CD4-positive, alpha-beta T cell treated with Interleukin-1 beta for 1 hour (primary cell): ENCODE measurements at places on chromosomes 6 and 20.

- no peak for DNase-seq
Observed at GRCh38 chr6:3061501-3061941, 6.8 kb upstream of the RIPK1 start.

GRCh38 chr6:85368631-85369030, 81.3 kb upstream of the NT5E start:
- no peak for DNase-seq

DNA sequence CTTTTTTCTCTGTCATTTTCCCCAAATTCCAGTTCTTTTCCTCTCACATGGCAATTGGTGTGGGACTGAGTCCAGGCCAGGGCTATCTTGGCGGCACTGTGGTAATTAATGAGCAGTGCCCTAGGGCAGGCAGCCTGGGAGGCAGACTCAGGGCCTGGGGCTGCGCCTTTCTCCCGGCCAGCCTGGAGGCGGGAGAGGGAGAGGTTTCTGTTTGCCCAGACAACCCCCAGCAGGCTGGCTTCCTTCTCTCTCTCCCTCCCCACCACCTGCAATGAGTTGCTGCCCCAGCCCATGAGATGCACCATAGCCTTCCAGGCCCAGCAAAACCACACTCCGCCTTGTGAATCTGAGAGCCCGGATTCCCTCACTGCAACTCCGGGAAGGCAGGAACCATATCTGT, 15.1 kb upstream of the CCDC167 start:
- no peak for DNase-seq

- peak; percentile 20 for DNase-seq
Observed at GRCh38 chr20:24045621-24046318, 57.2 kb upstream of the GGTLC1 start.

GRCh38 chr20:35226884-35227681, 593 bp downstream of the MMP24 start:
- DNase-seq, result peak; percentile 3
